Fibroblast of the conjunctiva (primary cell): ENCODE measurements at places on chromosomes 7 and 10.

- DNase-seq, result no peak
These were observed 17.7 kb downstream of the NPY start for GRCh38 chr7:24301703-24302102.

GRCh38 chr10:38112159-38112558 lies 18.0 kb downstream of the ZNF37A start:
- no peak for DNase-seq

- DNase-seq, result no peak
These were observed 152.6 kb downstream of the CAMK1D start for GRCh38 chr10:12501841-12502525.

DNA sequence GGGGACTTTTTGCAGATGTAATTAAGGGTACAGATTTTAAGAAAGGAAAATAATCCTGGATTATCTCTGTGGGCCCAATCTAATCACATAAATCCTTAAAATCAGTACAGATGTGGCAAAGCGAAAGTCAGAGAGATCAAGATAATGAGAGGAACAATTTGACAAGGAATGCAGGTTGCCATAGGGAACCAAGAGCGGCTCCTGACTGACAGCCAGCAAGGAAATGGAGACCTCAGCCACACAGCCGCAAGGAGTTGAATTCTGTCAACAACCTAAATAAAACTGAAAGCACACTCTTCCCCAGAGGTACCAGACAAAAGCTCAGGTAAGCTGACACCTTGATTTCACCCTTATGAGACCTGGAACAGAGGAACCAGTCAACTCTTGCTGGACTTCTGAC lies 3.4 kb upstream of the PNPLA8 start:
- DNase-seq, result no peak

DNA sequence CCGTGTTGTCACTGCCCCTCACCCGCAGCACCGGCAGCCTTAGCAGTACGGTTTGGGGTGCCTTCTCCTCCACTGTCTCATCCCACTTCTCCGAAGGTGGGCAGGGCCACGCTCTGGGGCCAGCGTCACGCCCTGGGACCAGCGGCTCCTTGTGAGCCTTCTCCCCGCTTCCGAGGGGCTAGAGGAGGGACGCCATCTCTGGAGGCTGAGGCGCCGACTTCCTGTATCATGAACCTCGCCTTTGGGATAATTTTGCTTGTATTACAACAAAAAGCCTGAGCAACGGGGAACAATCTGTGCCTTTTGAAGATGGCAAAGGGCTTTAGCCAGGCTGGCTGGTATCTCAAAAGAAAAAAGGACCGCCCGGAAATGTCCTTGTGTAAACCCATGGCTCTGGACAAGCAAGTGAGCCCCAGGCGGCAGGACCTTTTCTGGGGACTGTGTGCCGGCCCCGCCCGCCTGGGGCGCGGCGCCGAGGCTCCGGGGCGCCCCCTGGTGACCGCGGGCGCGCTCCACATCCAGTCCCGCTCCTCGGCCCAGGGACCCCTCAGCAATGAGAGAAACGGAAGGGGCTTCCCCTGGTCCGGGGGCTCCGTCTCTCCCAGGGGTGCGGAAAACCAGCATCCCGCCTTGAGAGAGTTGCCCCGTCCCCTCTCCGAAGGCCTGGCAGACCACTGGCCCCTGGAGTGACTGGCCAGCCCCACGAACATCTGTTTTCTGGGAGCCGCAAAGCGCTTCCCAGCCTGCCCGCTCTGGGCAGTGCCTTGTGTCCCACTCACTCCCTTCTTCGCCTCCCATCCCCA lies 3.8 kb downstream of the DEPP1 start:
- DNase-seq, result no peak

- DNase-seq, result no peak
These were observed 86.5 kb downstream of the PLXNA4 start for GRCh38 chr7:132489776-132490237.

DNA sequence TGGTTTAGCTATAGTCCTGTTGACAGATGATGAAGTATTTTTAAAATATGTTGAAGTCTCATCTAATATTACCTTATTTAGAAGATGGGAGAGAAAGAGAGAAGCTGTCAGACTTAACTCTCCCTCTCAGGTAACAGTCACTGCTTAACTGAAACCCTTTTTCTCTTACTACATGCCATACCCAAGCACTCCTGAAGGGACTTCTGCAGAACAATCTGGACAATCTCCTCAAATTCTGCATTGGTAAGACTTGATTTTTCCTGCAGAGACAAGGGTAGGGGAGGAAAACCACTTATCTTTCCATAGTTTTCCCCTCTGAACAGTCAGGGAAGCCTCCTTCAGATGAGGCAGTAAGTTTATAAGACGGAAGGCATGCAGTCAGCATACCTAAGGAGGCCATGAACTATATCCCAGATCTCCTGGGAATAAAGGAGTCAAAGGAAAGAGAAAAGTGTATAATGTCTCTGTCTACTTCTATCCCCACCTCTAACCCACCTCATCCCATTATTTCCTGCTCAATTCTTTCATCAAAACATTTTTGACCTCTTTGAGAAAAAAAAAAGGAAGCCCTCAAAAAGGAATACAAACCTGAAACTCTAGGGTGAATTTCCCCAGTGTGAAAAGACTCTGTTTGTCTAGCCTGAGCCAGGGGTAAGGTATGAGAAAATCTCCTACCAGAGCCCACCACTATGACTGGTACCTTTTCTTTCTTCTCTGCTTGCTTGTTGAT lies 9.4 kb downstream of the ZCWPW1 start:
- no peak for DNase-seq

- DNase-seq, result no peak
These were observed 148.2 kb downstream of the CELF2 start for GRCh38 chr10:11165591-11166543.

GRCh38 chr10:99779335-99779734 lies 3.1 kb upstream of the ABCC2 start:
- peak; percentile 63 for DNase-seq

- DNase-seq, result no peak
These were observed 2.9 kb downstream of the IPMK start for GRCh38 chr10:58264780-58265179.

DNA sequence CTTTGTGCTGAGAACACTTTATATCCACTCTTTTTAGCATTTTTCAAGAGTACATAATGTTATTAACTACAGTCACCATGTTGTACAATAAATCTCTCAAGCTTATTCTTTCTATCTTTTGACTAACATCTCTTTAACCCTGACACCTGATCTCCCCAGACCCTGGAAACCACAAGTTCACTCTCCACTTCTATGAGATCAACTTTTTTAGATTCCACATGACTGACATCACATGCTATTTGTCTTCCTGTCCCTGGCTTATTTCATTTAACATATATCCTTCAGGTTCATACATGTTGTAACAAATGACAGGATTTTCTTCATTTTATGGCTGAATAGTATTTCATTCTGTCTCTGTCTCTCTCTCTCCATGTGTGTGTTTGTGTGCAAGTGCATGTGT lies 15.5 kb downstream of the SLC13A1 start:
- no peak for DNase-seq

GRCh38 chr10:24440817-24441797 lies 232.2 kb downstream of the KIAA1217 start:
- no peak for DNase-seq

- no peak for DNase-seq
These were observed 109.0 kb downstream of the SLIT1 start for GRCh38 chr10:97076781-97077180.

GRCh38 chr7:66429498-66430163 lies 199.1 kb upstream of the KCTD7 start:
- DNase-seq, result no peak

GRCh38 chr7:85522070-85522469 lies 335.2 kb upstream of the SEMA3D start:
- DNase-seq, result no peak

GRCh38 chr10:79405995-79406515 lies 39.4 kb downstream of the ZCCHC24 start:
- DNase-seq, result no peak

- no peak for DNase-seq
These were observed 85.5 kb downstream of the FAS start for GRCh38 chr10:89076120-89076519.

GRCh38 chr10:101091546-101092290 lies 29.9 kb downstream of the KAZALD1 start:
- no peak for DNase-seq

DNA sequence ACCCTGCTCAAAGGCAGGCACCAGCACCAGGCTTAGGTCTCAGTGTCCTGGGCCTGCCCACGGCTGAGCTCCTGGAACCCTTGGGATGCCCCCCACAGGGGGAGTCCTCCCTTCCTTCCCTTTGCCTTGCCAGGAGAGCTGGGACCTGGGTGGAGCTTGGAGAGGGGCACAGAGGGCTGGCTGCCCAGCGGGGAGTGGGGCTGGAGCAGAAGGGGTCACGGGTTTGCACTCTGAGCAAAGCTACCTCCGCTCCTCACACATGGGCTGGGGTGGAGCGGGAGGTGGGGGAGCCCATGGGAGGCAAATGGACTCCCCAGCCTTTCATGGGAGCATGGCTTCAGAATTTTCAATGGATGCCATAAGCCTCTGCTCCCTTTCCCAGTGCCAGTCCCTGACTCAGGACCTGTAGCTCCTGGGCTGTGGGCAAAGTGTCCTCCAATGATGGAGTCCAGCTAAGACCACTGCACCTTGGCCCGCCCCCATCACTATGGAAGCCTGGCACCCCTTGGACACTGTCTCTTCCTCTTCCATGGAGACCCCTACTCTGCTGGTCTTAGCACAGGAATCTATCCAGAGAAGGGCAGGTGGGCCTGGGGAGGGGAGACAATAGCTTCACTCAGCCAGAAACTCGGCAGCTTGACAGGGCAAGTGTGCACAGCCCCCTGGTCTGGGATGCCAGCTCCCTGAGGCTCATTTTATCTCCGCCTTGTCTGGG lies 39.9 kb downstream of the LDB3 start:
- DNase-seq, result no peak

GRCh38 chr7:118478236-118478635 lies 253.7 kb downstream of the ANKRD7 start:
- DNase-seq, result no peak

- peak; percentile 14 for DNase-seq
These were observed 103.9 kb upstream of the LEP start for GRCh38 chr7:128137181-128137580.

GRCh38 chr10:63631991-63632390 lies 110.8 kb downstream of the REEP3 start:
- no peak for DNase-seq

DNA sequence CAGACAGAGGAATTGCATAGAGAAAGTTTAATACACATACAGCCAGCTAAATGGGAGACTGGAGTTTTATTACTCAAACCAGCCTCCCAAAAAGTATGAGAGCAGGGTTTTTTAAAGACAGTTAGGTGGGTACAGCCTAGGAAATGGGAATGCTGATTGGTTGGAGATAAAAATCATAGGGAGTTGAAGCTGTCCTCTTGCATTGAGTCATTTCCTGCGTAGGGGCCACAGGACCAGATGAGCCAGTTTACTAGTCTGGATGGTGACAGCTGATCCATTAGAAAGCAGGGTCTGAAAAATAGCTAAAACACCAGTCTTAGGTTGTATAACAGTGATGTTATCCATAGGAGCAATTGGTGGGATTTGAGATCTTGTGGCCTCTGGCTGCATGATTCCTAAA lies 76.1 kb upstream of the POM121L12 start:
- no peak for DNase-seq

DNA sequence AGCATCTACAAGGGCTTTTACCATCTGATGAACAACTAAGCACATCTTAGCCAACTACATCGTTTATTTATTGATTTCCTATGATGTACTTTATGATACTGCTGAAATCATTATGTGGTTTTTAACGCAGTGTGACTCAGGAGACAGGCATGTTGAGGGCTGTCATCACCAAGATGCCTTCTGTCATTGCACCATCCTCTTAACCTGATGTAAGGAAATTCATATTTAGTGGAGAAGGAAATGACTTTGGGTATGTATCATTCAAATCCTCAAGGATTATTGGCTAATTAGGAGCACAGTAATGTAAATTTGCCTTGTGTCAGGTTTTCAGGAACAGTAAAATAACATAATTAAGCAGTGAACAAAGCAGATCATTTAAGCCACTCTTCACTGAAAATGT lies 138.5 kb upstream of the MGMT start:
- no peak for DNase-seq

DNA sequence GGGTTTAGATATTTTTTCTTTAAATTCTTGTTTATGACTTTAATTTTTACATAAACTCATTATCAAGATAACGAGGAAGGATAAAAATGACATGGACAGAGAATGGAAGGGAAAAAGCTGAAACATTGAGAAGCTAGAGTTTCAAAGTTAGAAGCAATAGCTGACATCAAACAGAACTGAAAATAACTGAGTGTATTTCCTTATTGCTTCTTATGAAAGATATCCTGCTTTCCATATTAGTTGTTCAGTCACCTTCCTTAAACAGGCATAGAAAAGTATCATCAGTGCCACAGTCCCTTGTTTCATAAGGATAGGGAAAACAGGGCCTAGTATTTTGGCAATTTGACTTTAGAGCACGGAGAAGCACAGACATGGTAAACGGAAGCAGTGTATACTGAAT lies 460.5 kb upstream of the GHITM start:
- DNase-seq, result no peak

- no peak for DNase-seq
These were observed 76.6 kb upstream of the ABI1 start for GRCh38 chr10:26937371-26937770.

- no peak for DNase-seq
These were observed 264.5 kb downstream of the PLXNA4 start for GRCh38 chr7:132311733-132312132.

DNA sequence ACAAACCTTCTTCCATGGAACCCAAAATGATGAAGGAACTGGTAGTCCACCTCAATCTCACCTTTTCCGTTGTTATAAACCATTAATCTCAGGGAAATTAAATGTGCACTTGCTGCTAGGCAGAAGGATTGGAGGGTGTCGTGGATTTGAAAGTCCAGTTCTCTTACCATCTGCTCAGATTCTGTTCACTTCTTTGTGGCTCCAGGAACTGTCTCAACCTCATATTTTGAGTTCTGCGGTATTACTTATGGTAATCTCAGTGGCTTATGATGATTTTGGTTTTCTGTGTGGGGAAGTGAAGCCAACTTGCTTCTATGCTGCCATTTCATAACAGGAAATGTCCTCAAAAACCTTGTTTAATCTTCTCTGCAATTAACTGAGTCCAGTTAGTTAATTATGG lies 136.4 kb downstream of the CDC14C start:
- DNase-seq, result no peak

DNA sequence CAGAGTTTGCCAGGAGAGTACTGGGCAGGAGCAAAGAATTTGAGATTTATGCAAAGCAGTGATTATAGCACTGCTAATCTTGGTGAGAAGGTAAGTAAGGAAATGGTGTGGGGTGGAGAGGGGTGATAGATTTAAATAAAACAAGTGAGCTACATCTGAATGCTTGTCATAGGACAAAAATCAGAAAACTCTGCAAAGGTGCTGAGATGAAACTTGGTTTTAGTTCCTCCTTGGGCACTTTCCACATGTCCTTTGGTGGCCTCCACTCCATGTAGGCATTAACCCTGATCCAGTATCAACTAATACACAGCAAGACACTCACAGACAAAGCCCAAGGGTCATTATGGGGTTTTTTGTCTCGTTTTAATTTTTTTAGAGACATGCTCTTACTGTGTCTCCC lies 25.7 kb upstream of the FAM107B start:
- no peak for DNase-seq

DNA sequence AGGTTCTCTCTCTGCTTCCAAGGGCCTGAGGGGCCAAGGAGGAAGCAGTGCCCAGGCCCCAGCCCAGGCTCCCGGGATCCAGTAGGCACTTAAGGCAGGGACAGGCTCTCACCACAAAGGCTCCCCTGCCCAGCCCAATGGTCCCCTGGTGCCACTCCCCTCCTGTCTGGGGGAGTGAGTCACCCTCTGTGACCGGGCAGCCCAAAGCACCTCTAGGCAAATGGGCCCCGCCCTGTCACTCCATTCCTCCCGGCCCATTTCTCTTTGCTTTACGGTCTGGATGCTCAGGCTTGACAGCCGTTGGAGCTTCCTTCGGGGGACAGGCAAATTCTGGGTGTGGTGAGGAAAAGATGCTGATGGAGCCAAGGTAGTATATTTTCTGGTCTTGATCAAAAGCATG lies at the start of gene CALHM3:
TSS of gene CALHM3 (minus strand) at position 106 of the 400 bp plus-strand sequence. CDS start 208 bp downstream, outside the sequence.
- no peak for DNase-seq
